ENCODE measurements at places on chromosomes 3 and 15.

DNA sequence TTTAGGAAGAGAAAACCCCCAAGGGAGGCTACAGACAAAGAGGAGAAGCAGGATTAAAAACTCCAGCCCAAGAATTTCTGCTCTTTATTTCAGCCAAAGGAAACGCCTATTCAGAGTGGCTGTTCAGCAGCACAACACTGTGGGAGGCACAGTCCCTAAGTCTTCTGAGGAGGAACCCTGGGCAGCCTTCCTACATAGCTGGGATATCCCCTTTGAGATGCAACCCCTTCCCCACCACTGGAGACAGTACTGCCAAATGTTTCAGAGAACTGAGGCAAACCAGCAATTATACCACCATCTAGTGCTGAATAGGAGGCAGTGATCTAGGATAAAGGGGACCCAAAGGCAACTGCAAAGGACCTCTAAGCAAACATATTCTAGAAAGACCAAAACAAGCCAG lies 168.1 kb downstream of the VPS13C start:
- DNase-seq: no peak

- no peak for DNase-seq
Observed at GRCh38 chr15:50753463-50753862, 12.0 kb downstream of the SPPL2A start.

GRCh38 chr15:69860921-69861320 lies 236.8 kb downstream of the TLE3 start:
- DNase-seq: no peak

- no peak for DNase-seq
Observed at GRCh38 chr3:50259432-50260026, 9.4 kb upstream of the SEMA3B start.

DNA sequence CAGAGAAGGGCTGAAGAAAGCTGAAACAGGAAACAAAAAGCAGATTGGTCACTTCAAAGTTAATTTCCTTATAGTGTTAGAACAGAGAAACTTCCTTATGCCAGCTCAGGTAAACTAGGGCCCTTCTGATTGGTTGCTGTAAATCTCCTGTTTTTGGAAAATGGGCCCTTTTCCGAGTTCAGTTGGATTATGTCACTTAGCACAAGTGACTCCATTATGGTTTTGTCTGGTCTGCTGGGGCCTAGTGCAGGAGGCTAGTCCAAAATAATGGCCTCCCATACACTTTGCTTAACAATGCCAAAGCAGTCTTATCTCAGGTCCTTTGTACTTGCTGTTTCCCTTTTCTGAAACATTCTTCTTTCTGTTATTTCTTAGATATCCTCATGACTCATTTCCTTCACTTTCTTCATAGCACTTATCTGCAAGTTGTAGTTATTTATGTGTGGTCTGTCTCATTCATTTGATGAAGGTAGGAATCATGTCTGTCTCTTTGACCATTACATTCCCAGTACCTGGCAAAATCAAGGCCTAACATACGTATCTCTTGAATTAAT lies 7.7 kb upstream of the DCP1A start:
- DNase-seq: no peak

DNA sequence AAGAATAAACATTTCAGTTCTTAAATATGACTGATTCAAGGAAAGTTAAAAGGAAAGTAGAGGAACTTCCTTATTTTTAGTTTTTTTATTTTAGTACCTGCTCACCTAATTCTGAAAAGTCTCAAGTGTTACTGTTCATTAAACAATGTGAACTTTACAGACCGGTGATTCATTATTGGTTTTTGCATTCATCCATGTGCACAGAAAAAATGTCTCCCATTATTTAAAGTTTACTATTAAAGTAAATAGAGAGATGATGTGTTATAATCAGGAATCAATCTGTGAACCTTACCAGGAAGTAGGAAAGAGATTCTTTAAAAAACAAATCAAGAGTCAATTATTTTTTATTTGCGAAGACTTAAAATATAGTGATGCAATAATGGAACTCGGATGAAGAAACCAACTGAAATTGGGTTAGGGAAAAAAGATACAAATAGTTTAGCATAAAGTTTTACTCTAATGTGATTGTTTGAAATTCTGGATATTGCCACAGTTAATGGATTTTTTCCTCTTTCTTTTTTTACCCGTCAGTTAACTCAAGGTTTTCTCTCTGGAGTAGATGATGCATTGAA lies 119.4 kb upstream of the SAMMSON start:
- DNase-seq: no peak

- no peak for DNase-seq
Observed at GRCh38 chr15:40911141-40911540, 16.9 kb downstream of the VPS18 start.

- no peak for DNase-seq
Observed at GRCh38 chr15:101131489-101132389, 120.1 kb downstream of the CHSY1 start.

GRCh38 chr3:25170021-25170420 lies 258.0 kb upstream of the RARB start:
- no peak for DNase-seq

DNA sequence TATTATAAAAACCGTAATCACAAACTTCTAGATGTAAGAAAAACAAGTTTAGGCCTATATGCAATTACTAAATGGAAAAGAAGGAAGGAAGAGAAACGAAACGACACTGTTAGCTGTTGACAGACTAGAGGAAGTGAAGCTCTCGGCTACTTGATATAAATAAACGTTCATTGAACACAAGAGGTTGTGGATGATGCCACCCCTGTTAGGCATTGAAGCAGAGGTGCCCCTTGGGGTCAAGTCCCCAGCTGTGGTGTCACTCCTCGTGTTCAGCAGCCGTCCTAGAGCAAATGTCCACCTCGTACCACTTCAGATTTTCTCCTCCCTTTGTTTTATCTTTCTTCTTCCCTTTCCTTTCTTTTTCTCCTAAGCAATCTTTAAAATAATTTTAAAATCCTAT lies 146.5 kb upstream of the UBE2E1 start:
- DNase-seq: no peak

- DNase-seq: no peak
Observed at GRCh38 chr3:18546632-18547031, 121.5 kb upstream of the SATB1 start.

Measured in stimulated activated CD8-positive, alpha-beta memory T cell treated with anti-CD3 and anti-CD28 coated beads, Interleukin-4, amount 100 ng/mL, for 1 hour (primary cell).